Stimulated activated CD4-positive, alpha-beta T cell treated with anti-CD3 and anti-CD28 coated beads, Interleukin-1b, Interleukin-23, amount 100 ng/mL, for 4 hours (primary cell): ENCODE measurements at places on chromosomes 4 and X.

DNA sequence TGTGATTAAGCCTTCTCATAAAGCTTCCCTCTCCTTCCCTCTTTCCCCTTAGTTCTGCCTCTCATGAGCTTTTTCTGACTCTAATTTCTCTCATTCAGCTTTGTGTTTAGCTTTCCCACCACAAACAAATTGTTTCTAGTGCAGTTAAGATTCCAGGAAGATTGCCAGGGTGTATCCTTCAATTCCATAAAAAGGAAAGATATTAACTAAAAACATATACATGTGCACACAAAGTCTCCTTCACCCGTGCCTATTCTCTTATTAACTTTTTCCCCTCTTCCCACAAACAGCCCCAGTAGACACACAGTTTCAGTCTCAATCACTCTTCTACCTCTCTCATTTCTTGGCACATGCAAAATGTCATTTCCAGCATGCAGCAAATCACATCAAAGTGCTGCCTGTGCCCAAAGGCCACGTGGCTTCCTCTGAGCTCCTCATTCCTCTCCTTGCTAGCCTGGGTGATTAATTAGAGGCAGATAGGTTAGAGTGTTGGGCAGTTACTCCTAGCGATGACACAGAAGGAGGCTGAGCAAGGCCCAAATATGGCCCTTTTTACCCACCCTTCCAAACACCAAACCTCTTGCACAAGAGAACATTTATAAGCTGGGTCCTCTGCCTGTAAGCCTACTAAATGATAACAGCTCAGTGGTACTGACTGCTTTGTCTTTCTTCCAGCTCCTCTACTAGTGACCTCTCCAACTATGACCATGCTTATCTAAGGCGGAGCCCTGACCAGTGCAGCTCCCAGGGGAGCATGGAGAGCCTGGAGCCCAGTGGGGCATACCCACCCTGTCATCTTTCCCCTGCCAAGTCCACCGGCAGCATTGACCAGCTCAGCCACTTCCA is 159.6 kb downstream of the SOWAHB start:
- DNase-seq: no peak

DNA sequence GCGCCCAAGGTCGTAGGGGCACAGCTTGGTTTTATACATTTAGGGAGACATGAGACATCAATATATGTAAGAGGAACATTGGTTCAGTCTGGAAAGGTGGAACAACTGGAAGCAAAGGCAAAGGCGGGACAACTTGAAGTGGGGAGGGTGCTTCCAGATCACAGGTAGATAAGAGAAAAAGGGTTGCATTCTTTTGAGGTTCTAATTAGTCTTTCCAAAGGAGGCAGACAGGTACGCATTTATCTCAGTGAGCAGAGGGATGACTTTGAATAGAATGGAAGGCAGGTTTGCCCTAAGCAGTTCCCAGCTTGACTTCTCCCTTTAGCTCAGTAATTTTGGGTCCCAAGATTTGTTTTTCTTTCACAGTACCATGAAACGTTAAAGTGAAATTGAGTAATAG is 223.2 kb downstream of the FAM47A start:
- DNase-seq: no peak

- no peak for DNase-seq
Observed at GRCh38 chr4:16579866-16580265, 318.6 kb downstream of the LDB2 start.

DNA sequence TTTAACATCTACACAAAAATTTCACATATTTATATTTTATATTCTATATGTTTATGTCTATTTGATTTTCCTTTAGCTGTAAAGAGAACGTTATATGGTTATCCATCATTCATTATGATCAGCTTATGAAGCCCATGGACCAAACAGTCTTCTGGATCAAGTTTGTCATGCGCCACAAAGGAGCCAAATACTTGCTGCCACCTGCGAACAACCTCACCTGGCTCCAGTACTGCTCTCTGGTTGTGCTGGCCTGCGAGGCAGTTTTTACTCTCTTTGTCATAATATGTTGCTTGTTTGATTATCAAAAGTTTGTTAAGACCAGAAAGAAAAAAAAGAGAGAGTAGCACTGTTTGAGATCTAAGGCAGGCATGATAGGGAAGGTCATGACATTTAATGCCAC is 38.2 kb downstream of the UGT2B7 start:
- no peak for DNase-seq

DNA sequence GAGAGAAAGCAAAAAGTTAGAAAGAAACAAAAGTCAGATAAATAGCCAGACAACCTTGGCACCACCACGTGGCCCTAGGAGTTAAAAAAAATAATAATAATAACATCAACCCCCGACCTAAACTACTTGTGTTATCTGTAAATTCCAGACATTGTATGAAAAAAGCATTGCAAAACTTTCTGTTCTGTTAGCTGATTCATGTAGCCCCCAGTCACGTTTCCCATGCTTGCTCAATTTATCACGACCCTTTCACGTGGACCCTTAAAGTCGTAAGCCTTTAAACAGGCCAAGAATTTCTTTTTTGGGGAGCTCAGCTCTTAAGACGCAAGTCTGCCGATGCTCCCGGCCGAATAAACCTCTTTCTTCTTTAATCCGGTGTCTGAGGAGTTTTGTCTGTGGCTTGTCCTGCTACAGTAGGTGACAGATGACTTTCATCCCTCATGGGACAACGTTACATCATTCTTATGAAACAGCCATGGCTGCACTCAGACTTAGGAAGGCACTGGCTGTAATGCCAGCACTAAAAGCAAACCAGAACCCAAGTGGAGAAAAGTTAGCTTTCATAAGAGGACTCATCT is 520 bp downstream of the ACOX3 start:
- DNase-seq: no peak

DNA sequence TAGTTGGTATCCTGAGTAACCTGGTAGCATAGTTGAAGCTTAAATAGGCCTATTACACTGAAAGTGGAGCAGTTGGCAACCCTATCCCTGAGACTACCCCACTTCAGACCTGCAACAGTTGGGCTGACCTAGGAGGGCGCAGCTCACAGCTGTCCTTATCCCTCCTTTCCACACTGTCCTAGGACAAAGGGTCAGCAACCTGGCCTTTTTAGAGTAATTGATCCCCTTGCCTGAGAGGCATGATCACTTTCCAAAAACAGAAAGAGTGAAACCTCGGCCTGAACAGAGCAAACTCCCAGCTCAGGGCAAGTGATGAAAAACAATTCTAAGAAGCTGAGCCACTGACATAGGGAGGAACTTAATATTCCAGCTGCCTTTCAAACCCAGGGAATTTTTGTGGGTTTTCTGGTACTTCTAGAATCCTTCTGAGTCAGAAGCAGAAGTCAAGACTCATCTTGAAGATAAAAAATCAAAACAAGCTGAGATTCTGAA is 94.9 kb upstream of the MYOZ2 start:
- no peak for DNase-seq

GRCh38 chrX:96756491-96756890 is 71.8 kb downstream of the DIAPH2 start:
- no peak for DNase-seq

DNA sequence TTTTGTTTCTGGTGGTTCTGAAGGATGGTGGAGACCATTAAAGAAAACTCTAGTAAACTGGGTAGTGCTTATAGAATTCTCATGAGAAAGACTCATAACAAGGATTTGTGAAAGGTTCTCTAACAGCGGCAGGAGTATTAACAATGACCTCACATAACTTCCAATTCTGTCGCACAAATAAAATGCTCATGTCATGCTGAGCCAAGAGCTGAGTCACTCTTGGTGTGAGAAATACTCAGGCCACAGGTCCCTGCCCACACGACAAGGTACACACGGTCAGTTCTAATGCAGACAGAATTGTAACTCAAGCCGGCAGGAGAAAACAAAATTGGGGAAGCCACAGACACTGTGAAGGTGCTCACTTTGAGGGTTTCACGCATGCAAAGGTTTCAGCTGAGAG is 34.4 kb upstream of the C4orf50 start:
- DNase-seq: no peak

DNA sequence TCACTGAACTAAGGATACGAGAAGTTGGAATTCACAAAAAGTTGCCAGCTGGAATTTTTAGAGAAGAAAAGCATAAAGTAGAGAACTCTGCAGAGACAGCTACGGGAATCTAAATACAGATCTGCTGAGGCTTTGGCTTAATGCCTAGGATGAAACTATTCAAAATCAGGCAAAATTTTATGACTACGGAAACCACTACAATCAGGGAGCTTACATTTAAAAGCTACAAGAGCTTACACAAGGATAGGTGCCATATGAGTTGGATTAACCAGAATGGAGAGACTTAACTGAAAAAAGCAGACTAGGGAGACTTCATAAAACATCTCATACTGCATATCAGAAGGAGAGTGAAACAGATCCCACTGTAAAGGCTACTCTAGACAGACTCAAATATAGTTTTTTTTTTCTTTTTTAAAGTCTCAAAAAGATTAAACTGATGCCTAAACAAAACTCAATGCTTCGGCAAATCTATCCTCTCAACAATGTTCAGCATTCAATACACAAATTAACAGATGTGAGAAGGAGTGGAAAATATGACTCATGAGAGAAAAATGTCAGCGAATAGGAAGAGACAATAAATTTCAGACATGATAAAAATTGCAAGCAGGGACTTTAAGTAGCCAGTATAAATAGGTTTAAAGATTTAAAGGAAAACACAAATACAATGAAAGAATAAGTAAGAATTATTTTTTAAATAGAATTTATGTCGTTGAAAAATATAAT is 586.1 kb downstream of the FSTL5 start:
- DNase-seq: no peak

GRCh38 chr4:17647927-17648326 is 33.5 kb downstream of the MED28 start:
- DNase-seq: no peak

GRCh38 chrX:15834053-15834452 is 20.6 kb downstream of the AP1S2 start:
- DNase-seq: no peak
